Brain (organoid and tissue), 16 donors: ENCODE measurements at places on chromosomes 2 and 18.
A peak's percentile ranks its signal among the peaks of the same experiment; 100 is the strongest.

GRCh38 chr2:98385050-98385699, 38.9 kb downstream of the CNGA3 start:
- DNase-seq, result peak; percentile 94

DNA sequence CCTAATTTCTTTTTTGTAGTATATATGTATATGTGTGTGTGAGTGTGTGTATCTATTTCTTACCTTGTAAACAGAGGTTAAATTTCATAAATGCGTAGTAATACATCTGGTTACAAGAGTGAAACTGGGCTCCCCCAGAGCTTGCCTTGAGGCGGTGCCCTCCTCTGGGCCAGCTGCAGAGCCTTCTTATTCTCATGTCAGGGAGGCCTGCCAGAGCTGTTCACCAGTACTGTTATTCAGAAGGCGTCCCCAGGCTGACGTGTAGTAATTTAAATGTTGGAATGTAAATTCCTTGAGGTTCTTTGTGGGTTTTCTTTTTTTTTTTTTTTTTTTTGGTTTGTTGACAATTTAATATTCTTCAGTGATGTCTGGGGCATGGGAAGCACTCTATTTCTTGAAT, 11.2 kb downstream of the COPS8 start:
- no peak for DNase-seq

DNA sequence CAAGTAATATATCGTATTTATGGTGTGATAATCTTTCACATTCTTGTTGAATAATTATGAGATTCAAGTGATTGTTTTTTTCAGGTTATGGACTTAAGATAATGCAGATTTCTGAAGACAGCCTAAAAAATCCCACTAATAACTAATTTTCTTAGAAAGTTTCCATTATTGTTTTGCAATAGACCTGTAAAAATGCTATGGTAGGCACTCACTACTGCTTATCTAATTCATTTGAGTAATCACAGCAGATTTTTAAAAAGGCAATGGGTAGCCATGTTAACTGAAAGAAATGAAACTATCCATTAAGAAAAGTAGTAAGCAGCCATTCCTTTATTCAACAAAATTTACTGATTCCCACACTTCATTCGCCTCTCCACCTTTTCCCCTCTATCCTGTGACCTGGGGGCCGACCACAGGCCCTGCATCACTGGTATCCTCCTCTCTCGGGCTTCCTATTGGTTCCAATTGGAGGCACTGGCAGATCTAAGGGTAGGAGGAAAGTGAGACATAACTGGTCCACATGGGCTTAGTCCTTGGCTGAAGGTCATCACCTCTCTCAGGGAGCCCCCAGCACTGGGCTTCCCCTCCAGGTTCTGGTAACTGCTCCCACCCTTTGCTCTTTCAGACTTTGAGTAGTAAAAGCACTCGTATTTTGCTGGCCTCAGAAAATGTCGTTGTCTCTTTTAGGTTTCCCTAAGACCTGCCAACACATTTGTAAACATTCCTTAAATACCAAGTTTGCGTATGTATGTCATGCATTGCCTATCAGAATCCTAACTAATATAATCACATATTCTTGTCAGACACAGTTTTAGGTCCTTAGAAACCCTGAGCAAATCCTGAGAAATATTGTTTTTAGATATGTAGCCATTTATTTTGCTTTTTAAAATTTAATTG, 18.5 kb downstream of the RBMS1 start:
- DNase-seq, result no peak

- no peak for DNase-seq
Measured at GRCh38 chr2:186726938-186727337, 33.1 kb downstream of the FAM171B start.

- DNase-seq, result no peak
Measured at GRCh38 chr2:74399785-74400184, 19.7 kb upstream of the DCTN1 start.

- peak; percentile 46 for DNase-seq
Measured at GRCh38 chr18:69400976-69401225, 213 bp downstream of the DOK6 start.

GRCh38 chr2:36445185-36445866, 89.7 kb downstream of the CRIM1 start:
- no peak for DNase-seq

GRCh38 chr18:67001052-67001451, 397.2 kb upstream of the CDH19 start:
- DNase-seq, result no peak

- no peak for DNase-seq
Measured at GRCh38 chr2:120982598-120982997, 246.9 kb downstream of the GLI2 start.

DNA sequence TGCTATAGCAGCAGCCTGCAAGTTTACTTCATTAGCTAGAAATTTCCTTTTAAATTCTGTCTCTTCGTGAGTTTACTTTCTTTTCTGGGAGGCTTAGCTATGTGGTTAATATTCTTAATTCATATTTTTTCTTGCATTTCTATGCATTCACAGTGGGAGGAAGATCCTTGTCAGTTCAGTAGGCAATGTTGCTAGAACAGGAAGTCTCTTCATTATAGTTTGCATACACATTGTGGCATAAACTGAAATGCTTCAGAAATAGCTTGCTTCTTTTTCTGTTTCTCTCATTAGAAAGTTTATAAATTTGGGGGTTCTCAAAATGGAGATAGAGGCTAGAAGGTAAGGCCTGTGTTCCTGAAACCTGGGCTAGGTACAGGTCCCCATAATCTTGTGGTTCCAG, 8.1 kb upstream of the ARHGAP15 start:
- no peak for DNase-seq

GRCh38 chr2:74188018-74188601, 9.4 kb upstream of the MOB1A start:
- DNase-seq, result no peak

DNA sequence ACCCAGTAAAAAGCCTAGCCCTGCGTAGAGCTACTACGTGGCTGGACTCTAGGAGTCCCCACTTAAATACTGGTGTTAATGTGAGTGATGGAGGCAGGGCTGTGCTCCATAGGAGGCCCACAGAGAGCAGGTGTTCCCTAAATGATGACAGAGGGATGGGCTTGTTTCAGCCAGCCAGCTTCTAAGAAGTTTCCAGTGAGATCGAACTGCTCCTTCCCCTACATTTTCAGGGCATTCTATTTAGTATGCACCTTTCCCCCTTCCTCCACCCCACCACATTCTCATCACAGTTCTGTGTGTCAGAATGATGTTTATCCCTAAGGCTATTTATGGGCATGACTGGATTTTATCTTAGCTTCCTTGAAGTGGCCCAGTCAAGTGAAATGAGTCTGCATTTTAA, 213.0 kb downstream of the TRIB2 start:
- DNase-seq, result no peak

DNA sequence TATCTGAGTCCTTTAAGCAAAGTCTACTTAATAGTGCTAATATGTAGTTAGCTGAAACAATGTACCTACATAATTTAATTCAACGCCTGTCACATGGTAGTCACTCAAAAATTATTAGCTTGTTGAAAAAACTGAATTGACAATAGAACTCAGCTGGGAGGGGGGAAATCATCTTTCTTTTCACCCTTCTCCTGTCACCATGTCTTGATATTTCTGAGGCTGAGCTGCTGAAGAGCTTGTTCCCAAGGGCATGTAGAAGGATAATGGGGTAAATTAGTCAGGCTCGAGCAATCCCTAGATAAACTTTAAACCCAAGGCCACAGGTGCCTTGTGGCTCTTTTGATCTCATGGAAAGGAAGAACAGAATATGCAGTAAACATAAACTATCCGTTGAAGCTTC, 339.6 kb upstream of the LRATD1 start:
- DNase-seq, result no peak

DNA sequence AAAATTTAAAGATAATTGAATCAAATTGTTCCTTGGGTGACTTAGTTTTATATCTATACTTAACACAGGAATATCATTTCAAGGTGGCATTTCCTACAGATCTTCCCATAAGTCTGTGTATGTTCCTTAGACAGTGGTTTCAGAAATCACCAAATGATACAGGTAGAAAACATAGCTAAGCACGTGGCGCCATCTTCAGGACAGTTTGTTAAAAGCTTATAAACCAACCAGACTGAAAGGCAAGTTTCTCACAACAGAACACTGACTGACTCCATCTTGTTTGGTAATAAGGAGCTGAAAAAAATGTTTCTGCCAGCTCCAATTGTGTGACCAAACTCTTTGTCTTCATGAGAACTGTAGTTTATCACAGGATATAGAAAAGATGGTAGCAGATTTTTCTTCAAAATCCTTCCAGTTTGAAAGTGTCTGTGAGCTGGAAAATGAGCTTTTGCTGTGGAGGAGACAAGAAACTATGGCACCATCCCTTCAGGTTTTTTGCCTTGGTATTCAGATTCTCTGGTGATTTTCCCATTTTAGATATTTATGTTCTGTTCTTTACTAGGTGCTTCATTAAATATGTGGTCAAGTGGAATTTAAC, 34.8 kb upstream of the NEUROD1 start:
- DNase-seq, result peak; percentile 96

DNA sequence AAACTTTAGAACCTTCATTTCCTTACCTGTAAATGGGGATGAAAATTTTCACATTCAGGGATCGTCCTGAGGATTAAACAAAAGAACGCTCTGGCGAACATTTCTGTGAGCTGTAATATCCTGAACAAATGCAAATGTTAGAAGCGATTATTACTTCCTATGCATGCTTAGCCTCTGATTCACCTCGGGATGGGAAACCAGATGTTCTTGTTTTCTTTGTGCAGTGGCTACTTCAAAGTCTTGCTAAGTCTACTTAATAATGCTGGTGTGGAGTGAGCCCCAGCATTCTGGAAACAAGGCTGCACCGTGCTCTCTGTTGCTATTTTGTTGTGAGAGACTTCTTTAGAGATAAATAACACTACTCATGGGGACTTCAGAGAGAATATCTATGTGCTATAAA, 119.1 kb upstream of the PELI1 start:
- DNase-seq, result no peak

- DNase-seq, result no peak
Measured at GRCh38 chr2:224688997-224689396, 27.2 kb downstream of the CCDC195 start.

- no peak for DNase-seq
Measured at GRCh38 chr2:149062531-149062930, 24.0 kb downstream of the LYPD6B start.

- DNase-seq, result no peak
Measured at GRCh38 chr18:62736077-62736855, 20.9 kb downstream of the PHLPP1 start.

DNA sequence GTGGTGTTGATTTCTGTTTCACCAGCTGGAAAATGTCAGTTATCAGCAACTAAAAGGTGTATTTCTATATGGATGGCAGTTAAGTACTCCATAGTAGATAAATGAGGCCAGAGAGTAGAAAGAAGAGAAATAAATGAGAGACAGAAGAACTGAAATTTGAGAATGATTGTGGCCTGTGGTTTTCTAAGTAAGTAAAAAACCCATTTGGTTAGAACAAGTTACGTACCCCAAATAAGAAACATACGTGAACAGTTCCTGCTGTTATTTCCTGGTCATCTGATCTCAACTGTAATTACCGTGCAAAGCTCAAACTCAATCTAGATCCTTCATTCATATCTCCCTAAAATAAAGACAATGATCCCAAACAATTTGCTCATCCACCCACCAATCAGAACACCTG, 181.3 kb downstream of the PID1 start:
- no peak for DNase-seq

- DNase-seq, result no peak
Measured at GRCh38 chr2:15163326-15163725, 397.8 kb downstream of the NBAS start.

GRCh38 chr18:9708434-9709303, 568 bp downstream of the RAB31 start:
- peak; percentile 43 for DNase-seq

DNA sequence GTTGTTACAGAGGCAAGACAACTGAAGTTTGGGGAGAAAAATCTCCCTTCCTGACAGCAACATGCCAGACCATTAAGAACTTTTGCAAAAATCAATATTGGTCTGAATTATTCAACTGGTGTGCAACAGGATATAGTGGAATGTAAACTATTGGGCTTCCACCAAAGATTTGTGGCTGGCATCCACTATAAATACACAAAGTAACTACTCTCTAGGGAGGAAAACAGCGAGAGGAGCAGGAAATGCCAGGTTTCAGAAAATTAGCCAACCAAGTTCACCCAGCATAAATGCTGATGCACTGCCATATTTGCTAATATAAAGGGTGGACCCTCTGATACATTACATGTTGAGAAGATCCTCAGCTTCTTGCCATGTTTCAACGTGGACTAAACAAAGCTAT, 267.6 kb upstream of the LYPD1 start:
- no peak for DNase-seq

GRCh38 chr2:223566396-223566795, 35.8 kb downstream of the SCG2 start:
- no peak for DNase-seq

DNA sequence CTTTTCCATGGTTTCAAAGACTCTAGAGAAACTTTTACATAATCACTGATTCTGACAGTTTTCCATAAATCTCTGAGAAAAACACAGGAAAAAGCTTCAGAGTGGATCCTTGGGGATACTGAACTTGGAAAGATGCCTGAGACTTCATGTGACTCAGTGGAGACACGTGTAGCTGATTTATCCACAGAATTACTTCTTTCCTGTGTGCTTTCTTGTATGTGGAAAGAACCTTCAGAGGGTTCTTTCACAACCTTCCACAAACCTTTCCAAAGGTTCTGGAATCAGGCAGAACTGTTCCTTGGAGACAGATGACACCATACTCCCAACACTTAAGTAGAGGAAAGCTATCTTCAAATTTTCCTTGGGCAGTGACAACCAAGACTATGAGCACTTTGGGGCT, 207.2 kb downstream of the RND3 start:
- no peak for DNase-seq

DNA sequence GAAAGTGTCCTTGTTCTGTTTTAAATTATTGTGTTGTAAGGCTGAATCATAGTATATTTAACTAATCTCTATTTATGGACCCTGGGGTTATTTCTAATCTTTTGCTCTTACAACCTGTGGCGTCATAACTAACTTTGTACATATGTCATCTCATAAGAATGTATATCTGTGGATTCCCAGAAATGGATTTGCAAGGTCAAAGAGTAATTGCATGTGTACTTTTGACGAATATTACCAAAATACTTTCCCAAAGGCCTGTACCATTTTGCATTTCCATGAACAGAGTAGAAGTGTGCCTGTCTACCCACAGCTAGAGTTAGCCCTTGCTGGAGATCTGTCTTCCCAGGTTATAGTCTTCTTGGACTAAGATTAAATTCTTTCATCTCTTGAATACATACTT, 42.8 kb downstream of the SEMA4F start:
- no peak for DNase-seq

DNA sequence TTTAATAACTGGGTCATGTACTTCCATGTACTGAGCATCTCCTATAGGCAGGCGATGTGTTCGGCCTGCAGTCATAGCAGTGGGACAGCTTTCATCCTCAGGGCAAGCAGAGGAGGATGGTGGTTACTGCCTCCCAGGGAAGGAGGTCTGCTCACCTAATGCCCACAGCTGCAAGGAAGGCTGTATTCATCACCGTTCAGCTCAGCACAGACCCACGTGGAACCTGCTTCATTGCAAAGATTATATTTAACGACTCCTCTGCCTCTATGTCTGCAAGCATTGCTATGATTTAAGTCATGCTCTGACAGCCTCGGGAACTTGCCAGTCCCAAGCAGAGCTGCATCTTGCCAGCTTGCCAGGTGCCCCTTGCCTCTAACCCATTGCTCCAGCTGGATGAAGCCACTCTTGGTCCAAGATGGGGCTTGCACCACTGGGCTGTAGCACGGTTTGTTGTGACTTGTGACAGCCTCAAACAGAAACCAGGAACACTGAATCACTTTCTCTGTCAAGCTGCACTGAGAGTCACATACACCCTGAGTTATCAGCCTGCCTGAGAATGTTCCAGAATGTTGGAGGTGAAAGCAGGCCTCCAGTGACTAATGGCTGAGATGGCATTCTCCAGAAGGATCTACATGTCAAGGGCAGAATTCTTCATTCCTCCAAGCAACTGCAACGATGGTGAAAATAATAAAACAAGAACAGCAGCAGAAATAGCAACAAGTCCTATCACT, 651.1 kb upstream of the ID2 start:
- DNase-seq, result no peak
